ENCODE measurements at places on chromosomes 13 and 19.

DNA sequence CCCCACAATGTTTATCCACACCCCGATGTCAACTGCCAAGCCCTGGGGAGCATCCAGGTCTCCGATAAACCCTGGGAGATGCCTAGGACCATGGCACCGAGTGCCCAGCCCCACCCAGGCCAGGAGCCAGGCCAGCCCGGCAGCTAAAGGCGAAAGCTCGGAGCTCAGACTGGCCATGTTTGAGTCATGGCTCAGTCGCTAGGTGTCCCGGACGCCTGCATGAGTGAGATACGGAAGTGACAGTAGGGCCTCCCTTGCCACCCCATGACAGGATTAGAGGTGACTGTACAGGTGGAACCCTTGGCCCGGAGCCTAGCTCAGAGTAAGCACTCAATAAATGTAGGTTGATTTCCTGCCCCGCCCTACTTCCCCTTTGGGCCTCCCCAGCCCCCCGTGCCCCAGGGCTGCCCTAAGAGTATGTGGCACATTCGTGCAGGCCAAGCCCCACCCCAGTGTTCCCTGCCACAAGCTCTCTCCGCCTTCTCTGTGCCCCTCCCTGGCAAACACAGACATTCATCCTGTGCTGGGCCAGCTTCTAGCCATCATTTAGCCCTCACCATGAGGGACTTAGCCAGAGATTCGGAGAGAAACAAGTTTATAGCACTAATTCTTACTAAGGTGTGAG lies 5.8 kb upstream of the TPM4 start:
- peak; percentile 94 for DNase-seq

DNA sequence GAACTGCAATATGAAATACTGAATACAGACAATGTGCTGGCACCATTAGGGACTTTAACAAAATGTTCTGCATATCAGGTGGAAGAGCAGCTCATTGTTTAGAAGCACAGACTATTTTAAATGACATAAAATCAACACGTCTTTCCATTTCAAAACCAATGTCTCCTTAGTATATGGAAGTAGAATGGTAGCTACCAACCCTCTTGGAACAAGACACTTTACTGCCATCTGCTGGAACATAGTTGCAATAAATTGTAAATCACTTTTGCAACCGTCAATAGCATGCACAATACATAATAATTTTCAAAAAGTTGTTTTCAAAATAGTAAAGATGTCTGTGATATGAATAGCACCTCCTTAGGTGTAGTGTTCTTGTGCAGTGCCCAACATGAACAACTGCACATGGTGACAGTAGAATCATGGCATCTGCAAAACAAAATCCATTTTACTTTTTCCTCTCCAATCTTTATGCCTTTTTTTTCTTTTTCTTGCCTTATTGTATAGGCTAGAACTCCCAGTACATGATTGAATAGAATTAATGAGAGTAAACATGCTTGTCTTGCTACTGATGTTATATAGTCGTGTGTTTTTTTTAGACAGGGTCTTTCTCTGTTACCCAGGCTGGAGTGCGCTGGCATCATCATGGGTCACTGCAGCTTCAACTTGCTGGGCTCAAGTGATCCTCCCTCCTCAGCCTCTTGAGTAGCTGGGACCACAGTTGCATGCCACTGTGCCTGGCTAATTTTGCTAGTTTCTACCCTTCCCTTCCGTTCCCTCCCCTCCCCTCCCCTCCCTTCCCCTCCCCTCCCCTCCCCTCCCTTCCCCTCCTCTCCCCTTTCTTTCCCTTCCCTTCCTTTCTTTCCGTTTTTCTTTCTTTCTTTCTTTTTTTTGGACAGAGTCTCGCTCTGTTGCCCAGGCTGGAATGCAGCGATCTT lies 7.8 kb upstream of the LYPD5 start:
- DNase-seq = peak; percentile 42

DNA sequence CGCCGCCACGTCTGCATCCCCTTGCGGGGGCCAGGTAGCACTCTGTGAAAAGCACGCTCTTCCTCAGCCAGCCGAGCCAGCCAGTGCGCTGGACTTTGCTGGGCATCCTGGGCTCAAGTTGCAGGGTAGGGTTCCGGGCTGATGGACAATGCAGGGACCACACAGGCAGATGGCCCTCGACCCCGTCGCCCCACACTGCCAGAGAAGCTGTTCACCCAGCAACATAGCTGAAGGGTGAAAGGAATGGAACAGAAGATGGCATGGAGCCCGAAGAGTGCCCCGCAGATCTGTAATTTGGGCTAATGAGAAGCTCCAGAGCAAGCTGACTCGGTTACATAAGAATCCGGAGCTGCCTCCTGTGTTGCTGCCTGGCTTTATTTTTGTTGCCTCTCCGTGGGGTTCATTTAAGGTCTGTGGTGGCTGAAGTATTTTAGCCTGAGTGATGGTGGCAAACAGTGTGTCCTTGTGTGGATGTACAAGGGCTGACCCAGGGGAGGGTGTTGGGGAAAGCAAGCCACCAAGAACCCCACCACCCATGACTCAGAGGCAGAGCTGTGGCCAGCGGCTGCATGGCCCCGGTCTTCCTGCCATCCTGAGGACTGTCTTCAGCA lies 105.8 kb downstream of the SOX1 start:
- DNase-seq = no peak

DNA sequence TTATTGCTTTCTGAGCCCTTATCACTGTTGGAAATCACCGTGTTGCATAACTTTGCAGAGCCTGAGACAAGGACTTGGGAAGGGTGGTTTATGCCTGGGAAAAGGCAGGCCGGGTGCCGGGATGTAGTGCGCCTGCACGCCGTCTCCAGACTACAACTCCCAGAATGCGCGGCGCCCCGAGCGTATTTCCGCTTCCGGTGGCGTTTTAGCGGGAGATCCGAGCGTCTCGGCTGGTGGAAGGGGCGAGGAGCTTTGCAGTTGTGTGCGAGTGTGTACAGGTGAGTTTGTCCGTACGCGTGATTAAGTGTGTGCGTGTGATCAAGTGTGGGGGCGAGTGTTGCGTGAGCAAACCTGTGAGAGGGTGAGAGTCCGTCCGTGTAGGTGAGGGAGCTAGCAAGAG lies 75.4 kb downstream of the PEG3 start:
- DNase-seq = no peak

DNA sequence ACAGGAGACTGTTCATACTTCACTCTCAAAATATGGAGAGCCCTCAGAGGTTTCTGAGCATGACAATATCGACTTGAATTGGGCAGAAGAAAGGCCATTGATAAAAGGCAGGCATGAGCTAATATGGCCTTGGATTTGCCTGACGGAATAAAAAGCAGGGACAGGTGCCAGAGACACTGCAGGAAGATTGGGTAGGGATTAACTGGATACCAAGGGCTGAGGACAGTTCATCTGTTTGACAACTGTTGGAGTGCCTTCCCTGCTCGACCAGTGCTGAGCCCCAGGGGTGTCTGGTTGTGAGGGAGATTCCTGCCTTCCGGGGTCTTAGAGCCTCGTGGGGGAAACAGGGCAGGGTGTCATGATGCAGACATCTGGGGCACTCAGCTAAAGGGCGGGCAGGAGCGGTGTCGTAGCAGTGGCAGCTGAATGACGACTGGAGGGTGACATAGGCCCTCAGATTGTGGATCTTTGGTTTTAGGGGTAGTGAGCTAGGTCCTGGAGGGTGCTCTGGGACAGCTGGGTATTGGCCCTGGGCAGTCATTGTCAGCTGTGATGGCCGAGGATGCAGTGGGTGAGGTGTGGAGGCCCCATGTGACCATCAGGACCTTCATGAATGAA lies 12.3 kb downstream of the GATAD2A start:
- no peak for DNase-seq

DNA sequence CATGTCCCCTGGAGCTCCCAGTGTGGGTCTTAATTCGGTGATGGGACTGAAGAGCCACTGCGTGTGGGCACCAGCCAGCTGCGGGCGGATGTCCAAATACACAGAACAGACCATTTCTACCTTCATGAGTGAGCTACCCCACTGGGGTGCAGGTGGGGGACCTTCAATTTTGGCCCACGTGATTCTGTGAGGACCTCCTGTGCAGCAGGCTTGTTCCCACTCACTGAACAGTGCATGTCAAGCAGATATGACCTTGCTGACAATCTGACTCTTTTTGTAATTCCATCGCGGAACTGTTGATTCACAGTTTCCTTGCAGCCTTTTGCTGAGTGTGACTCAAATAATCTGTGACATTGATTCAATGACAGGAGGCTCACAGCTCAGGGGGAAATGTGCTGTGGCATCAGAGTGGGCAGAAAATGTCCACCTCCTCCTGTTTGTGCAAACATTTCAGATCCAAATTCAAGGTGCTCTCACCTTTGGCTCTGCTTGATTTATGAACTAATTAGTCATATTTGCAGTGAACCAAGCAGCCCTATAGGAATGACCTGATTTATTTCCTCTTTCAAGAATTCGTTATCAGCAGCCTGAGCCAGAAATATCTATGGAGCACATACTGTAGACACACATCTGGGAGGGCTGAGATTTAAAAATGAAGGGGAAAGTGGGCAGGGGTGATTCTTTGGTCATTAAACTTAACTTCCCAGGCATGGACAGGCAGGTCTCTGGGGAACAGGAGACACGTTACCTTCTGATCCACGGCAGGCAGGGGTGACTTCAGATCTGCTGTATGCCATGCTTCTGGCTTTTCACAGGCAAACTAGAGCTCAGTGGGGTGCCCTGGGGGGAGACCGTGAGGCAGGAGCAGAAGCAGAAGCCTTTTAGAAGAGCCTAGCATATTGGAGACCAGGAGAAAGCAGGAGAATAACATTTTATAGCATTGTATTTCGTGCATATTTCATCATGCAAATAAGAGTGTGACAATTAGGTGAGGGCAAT lies 170.0 kb upstream of the KL start:
- DNase-seq = no peak

DNA sequence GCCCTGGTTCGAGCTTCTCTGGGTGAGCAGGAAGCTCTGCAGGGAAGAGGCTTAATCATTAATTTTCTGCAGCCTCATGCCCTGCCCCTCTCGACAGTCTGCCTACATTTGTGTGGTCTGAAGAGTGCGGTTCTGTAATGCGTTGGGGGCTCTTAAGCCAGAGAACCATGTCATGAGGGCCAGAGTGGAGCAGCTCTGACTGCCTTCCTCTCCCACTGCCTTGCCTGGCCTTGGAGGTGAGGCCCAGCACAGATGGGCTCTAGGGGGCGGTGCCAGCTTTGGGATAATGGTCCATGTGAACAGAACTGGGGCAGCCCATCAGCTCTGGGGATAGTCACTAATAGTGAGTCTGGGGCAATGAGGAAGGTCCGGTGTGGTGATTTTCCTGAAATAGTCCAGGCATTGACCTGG lies 5.7 kb downstream of the FGF9 start:
- no peak for DNase-seq

DNA sequence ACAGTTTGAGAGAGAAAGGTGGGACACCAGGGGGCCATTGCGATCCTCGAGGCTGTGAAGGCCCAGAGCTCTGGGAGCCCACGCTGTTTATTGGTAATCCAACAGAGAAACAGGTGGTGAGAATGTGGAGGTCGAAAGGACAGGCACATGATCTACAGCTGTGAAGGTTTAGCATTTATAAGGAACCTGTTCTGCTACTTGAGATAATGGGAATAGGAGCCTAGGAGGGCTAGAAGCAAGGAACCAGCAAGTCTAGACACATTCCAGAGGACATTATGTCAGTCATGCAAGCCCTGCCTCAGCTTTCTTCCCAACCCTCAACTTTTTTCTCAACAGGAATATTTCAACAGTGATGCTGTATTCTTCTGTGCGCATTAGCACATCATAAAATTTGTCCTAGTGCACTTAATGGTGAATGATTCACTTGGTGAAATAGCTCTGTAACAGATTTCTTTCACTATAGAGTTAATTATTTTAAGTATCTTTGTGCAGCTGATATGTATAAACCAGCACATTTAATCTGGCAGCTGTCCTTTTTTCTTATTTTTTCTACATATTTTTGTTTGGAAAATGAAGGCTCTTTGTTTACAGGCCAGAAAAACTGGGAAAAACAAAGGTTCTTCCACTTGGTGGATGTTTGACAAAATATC lies 25.4 kb downstream of the ZNF90 start:
- no peak for DNase-seq

DNA sequence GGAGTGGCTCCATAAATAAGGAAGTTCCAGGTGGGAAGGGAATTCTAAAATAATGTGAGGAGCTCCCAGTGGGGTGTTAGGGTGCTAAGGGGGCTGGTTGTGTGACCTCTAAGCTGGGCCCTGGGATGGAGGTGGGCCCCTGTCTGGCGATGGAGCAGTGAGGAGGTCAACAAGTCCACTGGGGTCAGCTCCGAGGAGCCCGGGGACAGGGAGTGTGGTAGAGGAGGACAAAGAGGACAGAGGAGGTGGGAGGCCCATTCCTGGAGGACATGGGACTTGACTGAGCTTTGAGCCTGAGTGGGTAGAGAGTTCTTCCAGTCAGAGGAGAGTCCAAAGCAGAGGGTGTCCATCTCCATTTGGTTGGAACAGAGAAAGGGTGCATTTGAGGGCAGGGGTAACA lies 390.2 kb downstream of the TSHZ3 start:
- DNase-seq = no peak

DNA sequence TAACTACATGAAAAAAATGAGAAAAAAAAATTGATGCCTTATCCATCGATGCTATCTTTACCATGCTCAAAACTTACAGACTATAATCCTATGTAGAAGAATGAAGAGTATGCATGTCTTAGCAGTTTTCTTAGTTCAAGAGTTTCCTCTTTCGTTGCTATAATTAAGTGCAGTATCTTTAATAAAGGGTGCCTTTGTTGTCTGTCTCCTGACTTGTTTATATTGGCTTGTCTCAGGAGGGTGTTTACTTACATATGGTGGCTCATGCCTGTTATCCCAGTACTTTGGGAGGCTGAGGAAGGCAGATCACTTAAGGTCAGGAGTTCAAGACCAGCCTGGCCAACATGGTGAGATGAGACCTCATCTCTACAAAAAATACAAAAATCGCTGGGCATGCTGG lies 44.3 kb downstream of the MTMR6 start:
- DNase-seq = no peak

DNA sequence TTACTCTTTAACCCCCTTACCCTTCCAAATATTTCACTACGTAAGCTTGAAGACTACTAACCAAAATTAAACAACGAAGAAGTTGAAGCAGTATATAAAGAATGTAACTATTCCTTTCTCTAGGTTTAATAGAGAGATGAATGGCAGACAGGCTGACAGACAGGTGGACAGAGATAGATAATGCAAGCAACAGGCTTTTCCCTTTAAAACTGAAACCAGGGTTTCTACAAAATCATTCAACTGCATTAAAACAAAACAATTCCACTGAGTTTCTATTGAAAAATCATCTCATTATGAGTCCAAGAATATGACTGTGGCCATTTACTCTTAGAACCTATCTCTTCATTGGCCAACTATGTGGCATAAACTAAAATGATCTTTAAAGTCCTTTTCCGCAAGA lies 15.2 kb downstream of the LNX2 start:
- no peak for DNase-seq

DNA sequence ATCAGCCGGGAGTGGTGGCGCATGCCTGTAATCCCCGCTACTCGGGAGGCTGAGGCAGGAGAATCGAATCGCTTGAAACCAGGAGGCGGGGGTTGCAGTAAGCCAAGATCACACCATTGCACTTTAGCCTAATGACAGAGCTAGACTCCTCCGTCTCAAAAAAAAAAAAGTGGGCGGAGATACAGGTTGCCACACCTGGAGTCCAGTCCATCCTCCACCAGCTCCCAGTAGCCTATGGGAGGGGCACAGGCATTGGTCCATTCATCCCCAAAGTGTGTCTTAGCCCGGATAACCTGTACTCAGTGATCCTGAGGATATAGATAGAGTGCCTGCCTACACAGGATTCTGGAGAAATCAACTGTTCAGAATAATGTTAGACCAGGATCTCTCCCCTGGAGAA lies 3.4 kb upstream of the DOT1L start:
- DNase-seq = no peak

- no peak for DNase-seq
These were observed 4.9 kb upstream of the PTBP1 start for GRCh38 chr19:792306-792885.

Data from central memory CD4-positive, alpha-beta T cell (primary cell).